H1 (cell line): ENCODE measurements at places on chromosomes 6 and 20.

DNA sequence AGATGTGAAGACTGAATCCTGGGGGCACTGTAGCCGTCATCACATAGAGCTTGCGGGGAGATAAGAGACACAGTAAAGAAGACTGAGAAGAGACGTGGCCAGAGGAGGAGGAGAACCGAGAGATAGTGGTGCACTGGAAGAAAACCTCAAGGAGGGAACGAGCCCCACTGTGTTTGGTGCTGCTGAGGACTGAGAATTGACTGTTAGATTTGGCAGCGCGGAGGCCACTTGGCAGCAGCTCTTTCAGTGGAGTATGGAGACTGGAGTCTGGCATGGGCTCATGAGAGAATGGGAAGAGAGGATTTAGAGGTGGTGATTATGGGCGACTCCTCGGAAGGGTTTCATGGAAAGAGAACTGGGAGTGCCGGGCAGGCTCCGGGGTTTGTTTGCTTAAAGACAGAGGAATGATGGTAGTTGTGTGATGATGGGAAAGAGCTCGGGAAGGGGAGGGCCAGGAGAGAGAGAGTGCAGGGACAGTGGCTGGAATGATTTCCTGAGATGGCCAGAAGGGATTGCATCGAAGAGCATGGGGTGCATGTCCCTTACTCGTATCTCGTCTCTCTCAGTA, 18.0 kb downstream of the CDYL start:
- DNase-seq: no peak

GRCh38 chr20:60214901-60215815, 256.9 kb downstream of the CDH26 start:
- DNase-seq: no peak

DNA sequence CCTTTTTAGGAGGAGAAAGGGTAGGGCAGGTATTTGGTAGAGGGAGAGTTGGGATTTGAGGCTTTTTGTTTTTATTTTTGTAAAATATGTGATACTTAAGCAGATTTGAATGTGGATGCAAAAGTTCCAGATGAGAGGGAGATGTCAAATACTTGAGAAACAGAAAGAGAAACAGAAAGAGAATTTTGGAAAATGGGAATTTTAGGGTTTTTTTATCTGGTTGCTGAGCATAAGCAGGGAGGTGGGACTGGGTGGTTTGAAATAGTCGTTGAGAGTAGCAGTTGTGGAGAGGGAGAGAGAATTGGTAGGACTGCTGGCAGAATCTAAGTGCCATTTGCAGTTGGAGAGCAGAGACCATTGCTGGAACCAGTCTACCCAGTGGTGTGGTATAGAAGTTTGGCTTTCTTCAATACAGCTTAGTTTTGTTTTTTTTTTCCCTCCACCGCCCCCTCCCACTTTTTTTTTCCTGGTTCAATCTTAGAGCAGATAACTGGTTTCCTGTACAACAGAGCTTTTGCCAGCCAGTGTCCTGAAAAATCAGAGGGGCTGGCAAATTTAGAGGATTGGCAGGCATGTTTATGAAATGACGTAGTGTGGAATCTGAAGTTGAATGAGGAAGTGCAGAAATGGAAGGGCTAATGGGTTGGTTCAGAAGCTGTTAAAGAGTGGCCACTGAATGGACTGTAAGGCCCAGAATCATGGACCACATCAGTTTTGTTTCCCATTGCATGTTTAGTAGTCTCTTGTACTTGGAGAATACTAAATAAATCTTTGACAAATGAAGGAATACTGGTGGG, 68.7 kb downstream of the ATRN start:
- DNase-seq: no peak

GRCh38 chr6:11769811-11770545, 8.6 kb downstream of the ADTRP start:
- no peak for DNase-seq

DNA sequence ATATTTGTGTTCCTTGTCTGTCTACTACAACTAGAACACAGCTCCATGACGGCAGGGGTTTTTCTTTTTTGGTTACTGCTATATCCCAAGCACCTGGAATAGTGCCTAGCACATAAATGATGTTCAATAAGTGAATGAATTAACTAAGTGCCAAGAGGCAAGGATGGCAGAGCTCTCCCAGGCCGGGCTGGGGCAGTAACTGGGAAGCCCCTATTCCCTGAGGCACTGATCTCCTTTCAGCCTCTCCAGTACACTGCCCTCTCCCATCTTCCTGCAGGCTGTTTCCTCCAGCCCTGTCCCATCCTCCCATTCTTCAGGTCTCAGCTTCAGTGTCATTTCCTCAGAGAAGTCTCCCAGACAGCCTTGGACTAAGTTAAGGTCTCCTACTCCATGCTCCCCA, 29.0 kb upstream of the SPDEF start:
- no peak for DNase-seq

- DNase-seq: no peak
These were observed 40.3 kb upstream of the AHI1 start for GRCh38 chr6:135537741-135538301.

- DNase-seq: no peak
These were observed 92.6 kb downstream of the ADGRB3 start for GRCh38 chr6:68727699-68728098.

DNA sequence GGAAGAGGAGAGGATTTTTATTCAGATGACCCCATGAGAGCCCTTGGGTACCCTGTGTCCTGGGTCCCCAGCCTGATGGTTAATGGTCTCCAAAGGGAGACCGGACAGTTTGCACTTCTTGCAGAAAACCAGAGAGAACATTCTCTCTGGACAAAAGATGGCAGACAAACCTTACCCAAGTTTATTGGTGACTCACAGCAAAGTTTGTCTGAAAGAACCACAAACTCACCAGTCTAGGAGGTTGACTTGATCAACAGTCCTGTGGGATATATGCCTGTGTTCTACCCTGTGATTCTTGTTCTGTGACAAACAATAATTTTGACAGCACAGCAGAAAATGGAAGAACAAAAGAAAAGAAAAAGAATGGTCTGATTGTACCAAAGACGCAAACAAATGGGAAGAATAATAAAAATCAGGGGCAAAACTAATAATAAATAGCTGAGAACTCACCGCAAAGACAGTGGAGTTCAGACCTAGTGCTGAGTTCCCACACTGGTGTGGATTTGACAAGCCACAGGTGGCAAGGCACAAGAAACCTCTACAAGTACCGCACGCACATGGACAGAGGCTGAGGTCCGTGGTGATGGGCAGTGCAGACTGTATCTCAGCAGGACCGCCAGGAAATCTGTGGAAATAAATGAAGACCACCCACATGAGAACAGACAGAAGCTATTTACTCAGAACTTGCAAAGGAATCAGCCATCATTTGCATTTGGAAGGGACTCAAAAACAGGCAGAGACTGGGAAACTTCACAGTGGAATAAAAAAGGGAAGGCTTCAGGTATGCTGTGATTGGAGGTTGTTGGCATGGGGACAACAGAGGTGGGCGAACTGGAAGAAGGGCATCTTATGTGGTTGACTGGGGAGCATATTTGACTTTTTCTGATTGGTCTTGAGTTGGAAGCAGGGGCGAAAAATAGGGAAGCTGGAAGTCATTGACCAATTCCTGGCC, 246.3 kb upstream of the RNF24 start:
- DNase-seq: no peak

GRCh38 chr6:116444092-116444491, 17.1 kb upstream of the CALHM6 start:
- DNase-seq: no peak

GRCh38 chr20:25020901-25021301, 28.4 kb upstream of the APMAP start:
- DNase-seq: no peak

DNA sequence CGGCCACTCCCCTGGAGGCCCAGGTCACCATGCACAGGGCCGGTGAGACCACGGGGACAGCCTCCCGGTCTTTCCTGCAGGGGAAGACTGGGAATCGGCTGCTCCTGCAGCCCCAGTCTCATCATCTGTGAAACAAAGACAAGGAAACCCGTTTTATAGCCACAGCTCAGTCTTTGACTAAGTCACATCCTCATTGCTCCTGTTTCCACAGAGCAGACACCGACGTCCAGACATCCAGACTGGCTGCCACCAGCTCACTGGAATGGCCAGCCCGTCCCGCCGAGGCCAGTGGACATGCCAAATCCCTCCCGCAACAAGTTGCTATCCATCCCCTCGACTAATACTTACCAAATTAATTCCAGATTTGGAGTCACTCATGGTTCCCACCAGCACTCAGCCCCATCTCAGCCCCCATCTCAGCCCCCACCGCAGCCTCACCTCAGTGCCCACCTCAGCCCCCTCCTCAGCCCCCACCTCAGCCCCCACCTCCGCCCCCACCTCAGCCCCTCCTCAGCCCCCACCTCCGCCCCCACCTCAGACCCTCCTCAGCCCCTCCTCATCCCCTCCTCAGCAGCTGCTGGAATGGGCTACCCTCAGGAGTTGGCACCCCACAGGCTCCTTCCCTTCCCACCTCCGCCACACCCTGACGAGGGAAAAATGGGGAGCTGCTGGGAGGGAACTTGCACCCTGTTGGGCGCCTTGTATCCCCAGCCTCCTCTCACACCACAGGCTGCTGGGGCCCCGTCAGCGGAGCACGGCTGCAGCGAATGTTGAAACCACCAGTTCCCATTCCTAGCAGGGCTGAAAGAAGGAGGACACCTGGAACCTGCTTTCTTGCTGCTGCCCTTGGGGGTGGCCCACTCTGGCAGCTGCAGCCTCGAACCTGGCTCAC, 48.7 kb downstream of the YTHDF1 start:
- DNase-seq: no peak

GRCh38 chr6:118786596-118787453, 107.1 kb upstream of the ASF1A start:
- no peak for DNase-seq

DNA sequence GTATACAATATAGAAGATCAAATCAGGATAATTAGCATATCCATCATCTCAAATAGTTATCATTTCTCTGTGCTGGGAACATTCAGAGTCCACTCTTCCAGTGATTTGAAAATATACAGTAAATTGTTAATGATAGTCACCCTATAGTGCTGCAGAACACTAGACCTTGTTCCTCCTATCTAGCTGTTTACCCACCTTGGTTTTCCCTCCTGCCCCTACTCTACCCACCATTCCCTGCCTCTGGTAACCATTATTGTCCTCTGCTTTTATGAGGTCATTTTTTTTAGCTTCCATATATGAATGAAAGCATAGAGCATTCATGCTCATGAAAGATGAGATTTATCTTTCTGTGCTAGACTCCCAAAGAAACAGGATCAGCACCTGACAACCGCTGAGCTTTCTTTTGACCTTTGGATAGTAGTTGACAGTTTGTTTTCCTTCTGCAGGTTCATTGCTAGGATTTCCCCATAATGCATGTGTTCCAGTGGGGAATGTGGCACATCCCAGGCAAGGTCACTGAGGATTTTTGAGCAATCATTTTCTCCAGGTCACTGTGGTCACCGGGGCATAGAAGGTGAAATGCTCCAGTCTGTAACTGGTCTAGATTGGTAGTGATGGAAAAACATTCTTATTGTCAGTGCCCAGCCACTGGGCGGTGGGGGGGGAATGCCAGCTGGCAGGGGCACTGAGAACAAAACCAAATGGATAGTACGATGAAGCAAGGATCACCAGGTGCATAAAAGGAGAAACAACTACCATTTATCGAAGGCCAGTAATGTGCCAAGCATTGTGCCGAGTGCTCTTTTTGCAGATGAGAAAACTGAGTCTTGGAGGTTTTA, 33.6 kb upstream of the BCAS1 start:
- no peak for DNase-seq

GRCh38 chr6:164048840-164049516, 634.5 kb downstream of the QKI start:
- DNase-seq: no peak

- no peak for DNase-seq
These were observed 338.0 kb upstream of the PTCHD4 start for GRCh38 chr6:48449002-48449401.

GRCh38 chr6:91241946-91242613, 655.2 kb upstream of the MAP3K7 start:
- DNase-seq: no peak

- no peak for DNase-seq
These were observed 13.5 kb upstream of the CD2AP start for GRCh38 chr6:47464052-47464451.

DNA sequence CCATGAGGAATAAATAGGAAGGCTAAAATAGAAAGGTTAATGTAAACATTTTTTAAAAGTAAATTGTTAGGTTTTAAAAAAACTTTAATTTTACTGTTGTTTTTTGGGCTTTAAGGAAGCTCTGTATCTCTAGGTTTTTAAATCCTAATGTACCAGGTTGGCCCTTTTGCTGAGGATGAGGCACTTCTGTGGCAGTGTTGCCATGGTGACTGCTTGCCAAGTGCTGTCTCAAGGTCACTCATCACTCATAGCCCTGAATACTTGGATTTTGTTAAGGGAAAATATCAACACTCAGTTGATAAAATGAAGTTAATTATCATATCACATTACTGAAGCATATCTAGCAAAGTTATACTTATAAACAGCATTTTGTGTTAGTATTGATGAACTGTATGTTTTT, 50.2 kb downstream of the NCOA3 start:
- DNase-seq: no peak

GRCh38 chr20:48605364-48606171, 222.2 kb downstream of the PREX1 start:
- no peak for DNase-seq

DNA sequence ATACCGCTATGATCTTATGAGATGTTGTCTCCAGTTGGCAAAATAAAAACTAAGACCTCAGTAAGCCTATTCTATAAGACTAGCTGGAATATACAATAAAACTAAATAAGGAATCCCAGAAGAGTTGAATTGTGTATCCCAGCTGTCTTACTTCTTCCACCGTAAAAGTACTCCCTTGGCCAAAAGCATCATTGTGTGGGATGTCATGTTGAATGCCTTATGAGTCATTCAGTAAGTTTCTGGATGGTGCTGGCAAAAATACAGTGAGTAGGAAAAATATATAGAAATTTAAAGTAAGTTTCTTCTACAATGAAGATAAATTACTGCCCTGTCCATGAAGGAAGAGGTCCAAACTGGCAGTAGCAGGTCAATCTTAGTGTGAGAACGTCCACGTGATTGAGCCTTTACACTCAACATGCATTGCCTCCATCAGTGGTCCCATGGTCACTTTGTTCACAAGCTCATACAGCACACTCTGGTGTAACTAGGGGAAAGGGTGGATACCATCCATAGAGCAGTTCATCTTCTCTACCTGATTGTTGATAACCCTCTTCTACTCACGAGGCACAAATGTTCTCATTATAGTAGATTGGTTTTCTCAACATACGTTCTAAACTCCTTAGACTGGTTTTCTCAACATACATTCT, 13.7 kb upstream of the ZNF318 start:
- DNase-seq: no peak

GRCh38 chr6:42179945-42180313, 6.8 kb downstream of the GUCA1A start:
- no peak for DNase-seq

DNA sequence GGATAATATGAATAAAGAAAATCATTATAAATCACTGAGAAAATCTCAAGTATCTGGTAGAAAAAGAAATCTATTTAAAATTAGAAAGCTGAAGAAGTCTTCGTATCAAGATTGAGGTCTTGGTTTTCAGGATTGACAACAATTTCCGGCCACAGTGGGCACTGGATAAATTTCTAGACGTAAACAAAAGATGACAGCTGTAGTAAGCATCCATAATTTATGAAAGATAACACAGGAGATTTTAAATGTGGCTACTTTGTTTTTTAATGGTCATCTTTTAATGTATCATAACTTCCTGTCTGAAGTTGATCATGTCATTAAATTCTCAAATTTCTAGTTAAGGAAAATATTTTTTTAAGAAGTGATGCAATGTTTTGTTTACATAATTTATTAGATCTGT, 444.2 kb downstream of the HTR1B start:
- DNase-seq: no peak

- peak; percentile 14 for DNase-seq
These were observed 98.2 kb downstream of the CLIC5 start for GRCh38 chr6:45917439-45917838.
